ENCODE measurements at places on chromosomes 7 and 10.

DNA sequence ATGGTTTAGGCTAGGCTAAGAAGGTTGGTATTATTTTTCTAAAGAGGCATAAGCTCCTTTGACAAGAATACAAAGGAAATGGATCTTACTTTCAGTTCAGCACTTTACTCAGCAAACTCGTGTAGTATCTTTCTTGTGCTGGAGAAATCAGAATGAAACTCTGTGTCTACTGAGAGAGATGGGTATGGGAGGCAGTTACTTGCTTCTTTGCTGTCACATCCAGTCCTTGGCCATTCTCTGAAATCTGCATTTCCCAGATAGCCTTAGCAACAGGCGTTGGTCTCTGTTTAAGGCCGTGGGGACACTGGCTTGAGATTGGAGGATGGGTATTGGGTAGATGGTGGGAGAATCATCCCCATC lies 180.5 kb downstream of the NRP1 start:
- DNase-seq, result no peak

DNA sequence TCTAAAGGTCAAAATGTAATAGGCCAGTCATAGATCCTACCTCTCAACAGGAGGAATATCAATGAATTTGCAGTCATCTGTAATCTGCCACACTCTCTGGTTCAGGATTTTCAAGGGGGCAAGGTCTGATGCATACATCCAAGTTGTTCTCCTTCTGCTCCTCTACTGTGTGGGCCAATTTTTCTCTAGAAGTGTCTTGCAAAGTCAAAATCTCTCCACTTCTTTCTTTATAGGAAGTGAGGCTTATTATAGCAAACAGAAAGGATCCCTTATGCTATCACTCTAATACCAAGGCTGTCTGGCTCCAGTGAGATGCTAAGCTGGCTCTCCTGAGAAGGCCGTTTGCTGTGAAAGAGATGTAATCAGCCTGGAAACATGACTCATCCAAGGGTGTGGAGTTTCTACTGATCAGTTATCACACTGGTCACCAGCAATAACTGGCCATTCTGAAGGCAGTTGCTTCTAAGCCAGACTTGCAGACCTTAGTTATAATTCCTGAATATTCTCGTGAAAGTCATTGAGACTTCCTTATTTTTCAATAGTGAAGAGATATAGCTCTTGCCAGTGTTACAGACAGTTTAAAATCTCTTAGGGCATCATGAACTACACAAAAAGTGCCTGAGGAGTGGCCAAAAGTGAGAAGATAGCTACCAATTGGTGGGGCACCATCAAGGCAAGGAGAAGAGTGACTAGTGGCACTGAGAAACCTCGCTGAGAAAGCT lies 43.2 kb upstream of the LRGUK start:
- DNase-seq, result no peak

- no peak for DNase-seq
Observed at GRCh38 chr7:123398921-123399320, 135.5 kb downstream of the IQUB start.

- no peak for DNase-seq
Observed at GRCh38 chr10:94407668-94408067, 5.3 kb downstream of the TBC1D12 start.

- DNase-seq, result no peak
Observed at GRCh38 chr7:47190462-47190861, 391.4 kb downstream of the TNS3 start.

GRCh38 chr10:118960157-118961090 lies 69.1 kb upstream of the NANOS1 start:
- no peak for DNase-seq

DNA sequence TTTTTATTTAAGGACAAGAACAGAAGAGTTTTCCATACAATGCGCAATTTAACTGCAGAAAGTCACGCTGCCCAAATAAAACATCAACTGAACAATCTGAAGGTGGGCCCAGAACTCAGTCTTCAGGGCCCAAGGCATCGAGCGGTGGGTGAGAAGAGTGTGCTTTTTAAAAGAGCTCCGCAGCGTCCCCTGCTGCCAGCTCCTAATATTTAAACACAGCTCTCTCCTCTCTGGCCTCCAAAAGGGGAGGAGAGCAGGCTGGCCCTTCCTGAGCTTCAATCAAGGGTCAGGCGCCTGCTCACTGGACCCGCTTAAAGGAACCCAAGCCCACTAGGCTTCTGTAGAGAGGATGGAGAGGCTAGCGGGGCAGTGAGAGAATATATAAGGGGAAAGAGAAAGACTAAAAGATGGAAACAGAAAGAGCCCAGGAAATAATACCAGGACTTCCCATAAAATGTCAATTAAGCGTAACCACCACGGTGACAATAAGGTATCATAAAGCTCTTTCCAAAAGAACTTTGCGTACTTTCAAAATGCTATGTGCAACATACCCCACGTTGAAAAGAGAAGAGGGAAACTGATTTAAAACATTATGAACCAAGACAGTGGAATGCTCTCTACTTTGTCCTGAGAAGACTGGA lies 2.8 kb downstream of the FAM53B start:
- DNase-seq, result peak; percentile 78

DNA sequence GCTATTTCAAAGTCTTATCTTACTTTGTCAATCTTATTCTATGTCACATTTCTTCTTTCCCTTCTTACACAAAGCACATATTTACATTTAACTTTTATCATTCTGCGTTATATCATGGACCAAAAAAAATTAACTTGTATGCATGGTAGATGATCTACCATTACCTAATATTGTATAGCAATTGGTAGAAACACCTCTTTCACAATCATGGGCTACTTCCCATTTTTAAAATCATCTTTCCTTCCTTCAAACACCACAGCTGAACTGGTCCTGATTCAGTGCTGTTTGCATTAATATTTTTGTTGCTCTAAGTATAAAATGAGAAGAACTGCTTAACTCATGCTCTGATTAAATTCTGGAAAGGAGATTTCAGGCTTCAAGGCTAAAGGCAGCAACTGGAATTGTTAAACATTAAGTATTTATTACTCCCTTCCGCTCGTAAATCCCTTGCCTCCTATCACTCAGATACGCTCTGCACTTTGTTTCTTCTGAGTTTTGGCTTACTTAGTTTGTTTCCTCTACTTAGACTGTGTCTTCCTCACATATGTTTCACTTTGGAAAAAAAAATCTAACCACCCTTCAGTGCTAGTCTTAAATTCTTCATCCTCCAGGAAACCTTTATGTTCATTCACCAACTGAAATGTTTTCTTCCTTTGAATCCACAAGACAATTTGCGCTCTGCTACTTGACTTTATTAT lies 901.4 kb downstream of the PCDH15 start:
- DNase-seq, result no peak

DNA sequence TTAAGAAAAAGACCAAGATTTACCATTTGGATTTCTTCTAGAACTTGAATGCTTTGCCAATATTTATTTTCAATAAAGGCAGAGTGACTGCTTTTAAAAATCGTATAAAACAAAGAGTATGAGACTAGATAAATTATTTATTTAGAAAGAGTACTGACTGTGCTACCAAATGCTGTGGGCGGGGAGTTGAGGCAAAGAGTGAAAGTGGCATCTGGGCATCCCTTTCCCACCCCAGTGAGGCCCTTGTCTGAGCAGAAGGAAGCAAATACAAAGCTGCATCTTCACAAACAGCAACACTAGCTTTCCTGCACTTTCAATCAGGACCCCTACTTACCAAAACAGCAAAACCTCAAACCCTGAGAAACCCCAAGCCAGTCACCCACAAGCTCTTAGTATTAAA lies 34.9 kb downstream of the ITGB1 start:
- no peak for DNase-seq

GRCh38 chr10:12081879-12082557 lies 13.3 kb downstream of the DHTKD1 start:
- no peak for DNase-seq

DNA sequence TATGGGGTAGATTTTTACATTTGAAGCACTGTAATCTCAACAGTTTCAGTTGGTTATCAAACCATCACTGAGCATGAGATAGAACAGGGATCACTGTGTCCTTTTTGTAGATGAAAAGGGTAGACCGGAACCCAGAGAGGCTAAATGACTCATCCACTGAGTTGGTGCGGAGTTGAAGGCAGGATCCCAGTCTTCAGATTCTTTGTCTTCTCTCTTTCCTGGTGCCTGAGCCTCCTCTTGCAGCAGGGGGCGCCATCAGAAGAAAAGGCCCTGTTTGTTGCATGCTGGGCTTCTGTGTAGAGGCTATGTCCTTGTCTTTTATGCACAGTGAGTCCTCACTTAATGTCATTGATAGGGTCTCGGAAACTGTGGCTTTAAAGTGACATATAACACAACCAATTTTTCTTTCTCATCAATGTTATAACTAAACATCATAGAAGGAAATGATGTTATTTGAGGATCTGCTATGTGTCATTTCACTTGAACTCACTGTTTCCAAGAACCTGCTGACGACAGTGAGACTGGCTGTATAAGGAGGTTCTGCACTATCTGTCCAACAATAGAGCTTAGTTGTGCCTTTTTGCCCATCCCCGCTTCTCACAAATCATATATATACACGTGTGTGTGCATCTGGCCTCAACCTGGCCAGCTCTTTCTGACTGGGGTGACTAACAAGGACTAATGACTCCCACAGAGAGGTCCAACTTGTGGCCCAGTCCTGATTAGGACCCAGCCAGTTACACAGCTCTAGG lies 14.3 kb downstream of the ZNF282 start:
- peak; percentile 79 for DNase-seq

DNA sequence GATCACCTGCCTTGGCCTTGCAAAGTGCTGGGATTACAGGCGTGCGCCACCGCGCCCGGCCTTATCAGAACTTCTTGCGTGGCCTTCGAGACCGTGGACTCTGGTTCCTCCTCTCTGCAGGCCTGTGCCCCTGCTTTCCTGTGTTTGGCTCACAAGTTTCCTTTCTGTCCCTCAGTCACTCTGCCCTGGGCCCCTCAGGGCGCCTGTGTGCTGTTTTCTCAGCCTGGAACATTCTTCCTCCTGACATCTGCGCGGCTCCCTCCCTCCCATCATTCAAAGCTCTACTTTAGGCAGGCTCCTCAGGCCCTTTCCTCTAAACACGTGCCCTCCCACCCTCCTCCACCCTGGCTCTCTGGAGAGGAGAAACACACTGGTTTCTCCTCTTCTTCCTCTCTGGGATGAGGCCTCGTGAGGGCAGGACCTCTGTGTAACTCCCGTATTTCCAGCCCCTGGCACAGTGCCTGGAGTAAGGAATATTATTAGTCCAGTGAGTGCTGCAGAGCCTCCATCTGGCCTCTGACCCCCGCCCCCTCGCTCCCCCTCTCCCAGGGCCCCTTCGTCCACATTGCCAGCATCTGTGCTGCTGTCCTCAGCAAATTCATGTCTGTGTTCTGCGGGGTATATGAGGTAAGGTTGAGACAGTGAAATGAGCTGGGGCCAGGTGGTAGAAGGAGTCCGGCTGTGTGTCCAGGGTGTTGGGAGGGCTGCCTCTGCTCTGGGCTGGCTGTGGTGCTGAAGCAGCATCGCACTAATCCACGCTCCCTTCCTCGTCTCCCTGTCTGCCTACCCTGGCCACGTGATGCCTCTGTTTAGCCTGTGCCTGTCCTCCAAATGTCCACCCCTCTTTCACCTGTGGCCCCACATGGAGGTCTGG lies 7.1 kb downstream of the CLCN1 start:
- DNase-seq, result no peak

- DNase-seq, result no peak
Observed at GRCh38 chr7:2084331-2084730, 148.4 kb downstream of the MAD1L1 start.

GRCh38 chr10:128573281-128573845 lies 447.1 kb upstream of the MKI67 start:
- DNase-seq, result no peak

DNA sequence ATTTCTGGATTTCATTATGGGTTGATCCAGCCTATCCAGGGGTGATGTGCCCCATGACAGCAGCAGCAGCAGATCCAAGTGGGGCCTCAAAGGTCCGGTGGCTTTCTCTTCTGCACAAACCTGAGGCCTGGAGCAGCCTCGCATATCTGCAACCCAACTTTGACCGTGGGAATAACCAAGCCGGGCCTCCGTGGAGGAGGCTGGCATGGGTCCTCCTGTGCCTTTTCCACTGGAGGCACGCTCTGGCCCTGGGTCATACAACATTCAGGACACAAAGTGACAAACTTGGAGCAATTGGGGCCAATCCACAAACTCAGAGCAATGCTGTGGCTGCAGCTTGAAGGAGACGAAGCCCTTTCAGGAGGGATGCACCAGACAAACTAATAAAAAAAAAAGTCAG lies 330.0 kb upstream of the MKI67 start:
- DNase-seq, result no peak

DNA sequence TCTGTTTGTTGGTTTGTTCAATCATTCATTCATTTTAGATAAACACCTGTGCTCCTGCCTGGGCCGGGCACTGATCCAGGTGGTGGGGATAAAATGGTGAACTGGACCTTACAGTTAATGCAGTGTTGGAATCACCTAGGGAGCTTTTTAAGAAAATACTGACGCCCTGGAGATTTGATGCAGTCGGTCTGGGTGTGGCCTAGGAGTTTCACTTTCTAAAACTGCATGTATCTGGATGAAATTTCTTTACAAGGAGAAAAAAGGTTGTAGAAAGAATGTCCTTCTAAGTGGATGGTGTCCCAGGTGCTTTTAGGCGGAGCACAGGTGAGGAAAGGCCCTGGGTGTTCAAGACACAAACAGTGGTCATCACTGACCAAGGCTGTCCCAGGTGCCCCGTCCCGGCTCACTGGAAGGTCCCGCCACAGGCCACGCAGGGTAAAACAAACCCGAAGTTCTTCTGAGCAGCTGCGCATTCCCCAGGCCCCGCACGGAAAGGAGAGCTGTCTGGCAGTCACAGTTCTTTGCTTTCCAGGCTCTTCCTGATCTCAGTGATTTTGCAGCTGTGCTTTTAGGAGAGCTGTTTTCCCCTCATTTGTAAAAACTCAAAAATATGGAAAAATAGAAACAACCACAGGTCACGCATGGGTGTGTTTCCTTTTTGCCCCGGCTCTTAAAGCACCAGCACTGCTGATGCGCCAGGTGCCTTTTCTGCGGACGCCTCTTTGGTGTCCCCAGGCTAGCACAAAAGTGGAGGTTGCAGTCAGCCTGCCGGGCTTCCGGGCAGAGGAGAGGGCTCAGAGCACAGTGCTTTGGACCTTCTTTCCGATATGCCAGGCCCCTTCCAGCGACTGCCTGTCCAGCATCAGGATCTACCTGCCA lies 161.9 kb downstream of the GRK5 start:
- peak; percentile 74 for DNase-seq

DNA sequence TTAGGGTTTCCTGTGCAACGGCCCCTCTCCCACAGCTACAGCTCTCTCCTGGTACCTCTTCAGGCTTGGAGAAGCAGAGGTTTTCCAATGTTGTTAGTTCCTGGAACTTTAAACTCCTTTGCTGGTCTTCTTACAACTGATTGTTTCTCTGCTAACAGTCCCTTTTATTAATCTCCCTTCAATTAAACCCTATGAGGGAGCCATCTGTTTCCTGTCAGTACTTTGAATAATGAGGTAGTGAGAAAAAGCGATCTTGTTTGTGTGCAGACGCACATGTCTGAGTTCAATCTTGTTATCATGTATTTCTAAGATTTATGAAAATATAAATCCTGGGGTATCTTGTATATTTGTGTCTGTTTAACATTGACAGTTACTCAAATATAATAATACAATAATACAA lies 102.4 kb downstream of the MDFIC start:
- DNase-seq, result no peak

- no peak for DNase-seq
Observed at GRCh38 chr10:71600849-71601248, 118.7 kb downstream of the C10orf105 start.

All from GM12865 (cell line).